Sigmoid colon (tissue), 7 donors: ENCODE measurements at places on chromosomes 2 and 18. TPM values are rescaled to one million over a fixed set of nuclear protein-coding genes. Genes with fewer than 3 reads are reported as not detected.
A peak's percentile ranks its signal among the peaks of the same experiment; 100 is the strongest.

GRCh38 chr2:60553495-60554073 lies at the start of gene BCL11A:
TSS of gene BCL11A (minus strand) at chr2:60553654. CDS start at chr2:60553270, 384 bp downstream.
- H3K27ac ChIP-seq = peak within 1 kb of the TSS; percentile 95
- peak within 1 kb of the TSS; percentile 68 for H3K4me3 ChIP-seq
- peaks cover 42% of the 10 kb centered on the region for H3K27me3 ChIP-seq
- H3K4me1 ChIP-seq = peaks cover 63% of the 10 kb centered on the region

GRCh38 chr2:65666156-65666725 lies 233.8 kb upstream of the SPRED2 start:
- no peaks in the 10 kb centered on the region for H3K27me3 ChIP-seq
- peaks cover 21% of the 10 kb centered on the region for H3K4me1 ChIP-seq
- no peak overlapping the region for H3K4me3 ChIP-seq
- no peaks in the 10 kb centered on the region for H3K36me3 ChIP-seq

DNA sequence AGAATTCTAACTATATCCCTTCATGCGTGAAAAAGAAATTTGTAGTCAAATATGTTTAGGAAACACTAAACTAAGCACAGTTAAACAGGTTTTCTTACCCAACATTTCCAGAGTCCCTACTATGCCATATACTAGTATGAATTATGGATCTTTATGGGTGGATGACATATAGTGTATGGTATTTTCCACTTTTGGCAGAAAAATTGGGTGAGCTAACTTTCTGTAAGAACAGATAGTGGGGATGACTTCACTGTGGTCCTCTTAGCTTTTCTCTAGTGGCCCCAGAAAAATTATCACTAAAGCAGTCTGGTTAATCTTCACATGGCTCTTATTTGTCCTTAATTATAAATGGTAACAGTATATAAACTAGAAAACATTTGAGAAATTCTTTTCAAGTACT lies 240.0 kb upstream of the GULP1 start:
- H3K36me3 ChIP-seq = no peaks in the 10 kb centered on the region
- no peaks in the 10 kb centered on the region for H3K4me1 ChIP-seq
- H3K27ac ChIP-seq = no peak overlapping the region
- no peaks in the 10 kb centered on the region for H3K27me3 ChIP-seq
- no peak for DNase-seq

DNA sequence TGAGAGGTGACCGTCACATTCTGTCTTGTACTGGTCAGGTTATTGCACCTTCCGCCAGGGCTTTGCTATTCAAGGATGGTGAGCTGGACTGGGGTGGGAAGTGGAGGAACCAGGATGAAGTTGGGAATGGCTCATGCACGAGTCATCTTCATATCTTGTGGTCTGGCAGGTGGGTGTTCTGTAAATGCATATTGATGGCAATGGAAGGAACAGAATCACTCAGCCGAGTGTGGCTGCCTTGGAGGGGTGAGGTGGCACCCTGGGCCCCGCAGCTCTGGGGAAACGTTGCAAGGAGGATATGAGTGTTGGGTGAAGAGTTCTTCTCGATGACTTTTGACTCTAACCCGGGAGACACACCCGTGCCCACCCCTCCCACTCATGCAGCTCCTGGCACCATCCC lies 1.2 kb downstream of the NEU2 start:
- H3K4me3 ChIP-seq = no peak overlapping the region
- no peaks in the 10 kb centered on the region for H3K36me3 ChIP-seq
- no peaks in the 10 kb centered on the region for H3K27me3 ChIP-seq
- no peak overlapping the region for H3K27ac ChIP-seq

- DNase-seq = no peak
- no peak overlapping the region for H3K4me3 ChIP-seq
- H3K27me3 ChIP-seq = no peaks in the 10 kb centered on the region
- no peaks in the 10 kb centered on the region for H3K36me3 ChIP-seq
Measured at GRCh38 chr18:67463829-67464228, 52.7 kb downstream of the DSEL start.

DNA sequence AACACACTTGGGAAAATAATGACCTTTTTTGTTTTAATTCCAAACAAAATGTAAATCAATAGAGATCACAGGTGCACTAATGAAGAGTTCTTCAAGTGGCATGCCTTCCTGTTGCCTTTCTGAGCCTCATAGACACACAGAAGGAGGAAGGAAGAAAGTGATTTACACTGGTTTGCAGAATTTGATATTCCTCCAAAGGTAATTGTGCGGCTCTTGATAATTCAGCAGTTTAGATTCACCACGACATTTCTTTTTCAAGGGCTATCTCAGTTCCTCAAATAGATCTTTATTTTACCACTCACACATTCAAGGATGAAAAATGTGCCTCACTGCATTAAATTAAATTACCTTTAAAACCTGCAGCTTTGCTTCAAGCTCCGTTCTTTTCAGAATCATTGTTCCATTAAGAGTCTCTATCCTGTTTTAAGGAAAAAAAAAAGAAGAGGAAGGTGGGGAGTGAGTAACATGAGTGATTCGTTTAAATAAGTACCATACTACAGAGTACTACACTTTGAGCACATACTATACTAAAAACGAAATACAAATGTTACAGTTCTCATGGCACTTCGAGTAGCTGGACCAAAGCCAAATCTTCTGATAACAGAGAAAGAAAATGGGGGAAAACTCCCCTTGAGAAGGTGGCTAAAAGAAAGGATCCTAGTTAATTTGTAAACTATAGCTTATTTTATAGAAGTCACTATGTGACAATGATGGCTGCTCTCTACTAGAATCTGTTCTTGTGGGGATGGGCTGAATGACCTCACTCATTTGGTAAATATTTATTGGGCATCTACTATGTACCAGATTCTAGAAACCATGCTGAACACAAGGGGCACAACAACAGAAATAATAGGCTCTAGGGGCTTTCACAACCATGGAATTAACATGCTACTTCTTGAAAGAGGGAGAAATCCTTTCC lies 16.6 kb downstream of the CYTIP start:
- DNase-seq = no peak
- H3K4me3 ChIP-seq = no peak overlapping the region
- H3K27ac ChIP-seq = no peak overlapping the region
- H3K4me1 ChIP-seq = no peaks in the 10 kb centered on the region
- no peaks in the 10 kb centered on the region for H3K36me3 ChIP-seq

DNA sequence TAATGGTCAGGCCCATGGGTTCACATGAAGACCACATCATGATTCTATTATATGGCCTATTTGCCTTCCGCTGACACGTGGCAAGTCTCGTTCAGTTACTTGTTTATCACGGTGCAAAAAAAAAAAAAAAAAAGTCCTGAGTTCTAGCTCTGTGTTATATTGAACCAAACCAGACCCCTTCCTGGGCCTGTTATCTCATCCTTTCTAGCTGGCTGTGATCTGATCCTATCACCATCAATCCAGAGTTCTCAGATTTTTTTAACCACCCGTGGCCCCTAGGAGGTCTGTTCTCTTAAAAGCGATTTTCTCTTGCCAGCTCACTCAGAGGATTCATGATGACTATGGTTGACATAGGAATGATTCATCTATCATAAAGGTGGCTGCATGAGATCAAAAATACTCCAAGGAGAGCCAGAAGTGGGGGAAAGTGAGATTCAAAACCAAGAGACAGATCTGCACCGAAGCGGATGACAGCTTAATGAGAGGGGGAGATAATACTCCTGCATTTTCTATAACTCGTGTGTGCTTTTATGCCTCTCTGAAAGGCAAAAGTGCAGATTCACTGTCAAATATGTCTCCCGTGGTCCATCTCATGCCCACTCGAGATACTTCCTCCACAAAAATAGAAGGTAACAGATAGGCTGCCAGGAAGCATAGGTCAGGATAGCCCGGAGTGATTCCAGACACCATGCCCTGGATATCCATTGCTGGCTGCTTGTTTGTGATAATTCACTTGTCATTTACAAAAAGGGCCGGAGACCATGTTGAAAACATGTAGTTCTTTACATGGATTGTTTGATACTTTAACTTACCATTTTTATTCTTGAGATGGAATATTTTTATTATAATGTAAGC lies 505.7 kb upstream of the KLHL29 start:
- no peaks in the 10 kb centered on the region for H3K36me3 ChIP-seq
- H3K4me1 ChIP-seq = no peaks in the 10 kb centered on the region
- no peak overlapping the region for H3K4me3 ChIP-seq
- no peaks in the 10 kb centered on the region for H3K27me3 ChIP-seq
- DNase-seq = no peak

DNA sequence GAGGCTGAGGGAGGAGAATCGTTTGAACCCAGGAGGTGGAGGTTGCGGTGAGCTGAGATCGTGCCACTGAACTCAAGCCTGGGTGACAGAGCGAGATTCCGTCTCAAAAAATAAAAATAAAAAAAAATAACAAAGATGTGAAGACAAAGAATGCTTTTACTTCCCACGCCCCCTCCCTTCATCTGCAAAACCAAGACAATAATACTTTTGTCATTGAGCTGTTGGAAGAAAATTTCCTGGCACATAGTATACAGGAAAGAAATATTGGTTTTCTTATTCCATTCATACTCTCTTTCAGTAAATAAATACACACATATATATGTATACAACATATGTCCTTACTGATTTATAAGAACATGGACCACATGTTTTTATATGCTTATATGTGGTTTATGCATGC lies 12.2 kb downstream of the GREB1 start:
- no peaks in the 10 kb centered on the region for H3K27me3 ChIP-seq
- H3K36me3 ChIP-seq = no peaks in the 10 kb centered on the region
- no peak for DNase-seq
- H3K4me1 ChIP-seq = no peaks in the 10 kb centered on the region
- H3K27ac ChIP-seq = no peak overlapping the region

- no peak for DNase-seq
- no peaks in the 10 kb centered on the region for H3K4me1 ChIP-seq
- H3K4me3 ChIP-seq = no peak overlapping the region
- no peaks in the 10 kb centered on the region for H3K36me3 ChIP-seq
- no peaks in the 10 kb centered on the region for H3K27me3 ChIP-seq
Measured at GRCh38 chr2:221671515-221671914, 99.4 kb upstream of the EPHA4 start.

GRCh38 chr18:45874491-45875184 lies 49.2 kb downstream of the SIGLEC15 start:
- no peaks in the 10 kb centered on the region for H3K27me3 ChIP-seq
- no peak overlapping the region for H3K4me3 ChIP-seq
- no peak for DNase-seq

DNA sequence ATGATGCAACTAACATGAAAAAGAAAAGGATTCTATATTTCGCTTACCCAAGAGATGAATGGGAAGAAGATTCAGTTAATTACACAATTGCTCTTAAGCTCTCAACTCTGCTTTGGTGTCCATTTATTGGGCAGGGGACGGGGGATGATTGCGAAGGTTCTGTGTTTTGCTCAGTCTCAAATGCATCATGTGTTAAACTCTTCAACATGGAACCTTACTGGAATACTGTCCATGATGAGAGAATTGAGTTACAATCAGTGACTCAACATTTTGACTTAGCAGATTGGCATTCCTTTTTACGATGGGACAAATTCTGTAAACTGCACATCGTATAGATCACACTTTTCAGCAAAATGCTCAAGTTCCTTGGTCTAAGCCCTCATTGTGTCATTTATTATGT lies 135.6 kb downstream of the RBMS1 start:
- no peaks in the 10 kb centered on the region for H3K36me3 ChIP-seq
- H3K27ac ChIP-seq = no peak overlapping the region
- H3K4me1 ChIP-seq = no peaks in the 10 kb centered on the region
- no peaks in the 10 kb centered on the region for H3K27me3 ChIP-seq
- no peak overlapping the region for H3K4me3 ChIP-seq
- no peak for DNase-seq

The NR4A2 gene
- 1.8 TPM for total RNA-seq

The SUPT7L gene
- total RNA-seq = 19.0 TPM

The TTN gene
- 10.4 TPM for total RNA-seq

The INPP5D gene
- 20.8 TPM for total RNA-seq

The TNFAIP6 gene
- total RNA-seq = 3.6 TPM
